ENCODE measurements at places on chromosomes 5 and 9.

DNA sequence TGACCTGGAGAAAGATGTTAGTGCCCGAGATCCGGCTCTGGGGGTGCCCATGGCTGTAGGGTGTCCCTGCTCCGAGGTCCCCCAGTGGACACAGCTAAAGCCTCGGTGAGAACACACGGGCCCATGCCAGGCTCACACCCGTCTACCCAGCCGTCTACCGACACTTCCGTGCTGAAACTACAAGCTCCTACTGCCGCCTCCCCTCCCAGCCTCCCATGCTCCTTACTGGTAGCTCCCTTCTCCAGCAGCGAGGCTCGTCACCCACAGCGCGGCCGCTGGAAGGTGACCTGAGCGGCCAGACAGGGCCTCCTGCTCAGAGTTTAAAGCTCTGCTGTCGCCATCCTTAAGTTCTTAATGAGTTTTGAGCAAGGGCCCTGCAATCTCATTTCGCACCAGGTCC is 33.2 kb upstream of the CLPTM1L start:
- DNase-seq, result no peak

DNA sequence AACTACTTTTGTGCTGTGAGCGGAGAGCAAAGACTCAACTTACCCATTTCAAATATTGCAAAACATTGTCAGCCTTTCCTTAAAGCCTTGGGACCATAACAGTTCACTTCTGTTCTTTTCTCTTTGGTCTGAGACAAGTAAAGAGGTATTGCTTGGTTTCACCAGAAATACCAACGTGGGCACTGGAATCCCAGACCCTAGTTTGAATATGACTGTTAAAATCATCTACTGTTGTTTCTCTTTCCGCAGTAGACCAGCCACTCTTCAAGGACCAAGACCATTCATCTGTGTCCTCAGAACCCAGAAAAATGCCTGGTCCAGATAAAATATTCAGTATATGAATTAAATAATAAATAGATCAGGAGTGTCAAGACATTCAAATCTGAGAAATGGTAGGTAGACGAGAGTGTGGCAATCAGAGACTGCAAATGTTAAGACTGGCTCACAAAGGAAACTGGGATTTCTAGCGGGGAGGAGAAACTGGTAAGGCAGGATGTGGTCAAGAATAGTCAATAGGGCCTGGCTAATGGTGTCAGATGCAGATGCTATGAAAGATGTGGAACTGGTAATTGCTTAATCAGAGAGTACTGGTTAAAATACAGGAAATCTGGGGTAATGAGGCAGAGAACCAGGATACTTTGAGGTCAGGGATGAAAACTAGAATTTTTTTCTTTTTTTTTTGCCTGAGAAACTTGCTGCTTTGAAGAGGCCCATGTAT is 82.1 kb upstream of the IL33 start:
- no peak for DNase-seq

GRCh38 chr9:109989296-109989695 is 209.3 kb downstream of the PALM2AKAP2 start:
- DNase-seq, result no peak

- DNase-seq, result no peak
These were observed 2.5 kb upstream of the LMX1B start for GRCh38 chr9:126611193-126611591.

GRCh38 chr5:96743065-96743768 is 64.5 kb downstream of the ERAP1 start:
- DNase-seq, result no peak

- DNase-seq, result no peak
These were observed 29.0 kb upstream of the CDH18 start for GRCh38 chr5:20017021-20017420.

DNA sequence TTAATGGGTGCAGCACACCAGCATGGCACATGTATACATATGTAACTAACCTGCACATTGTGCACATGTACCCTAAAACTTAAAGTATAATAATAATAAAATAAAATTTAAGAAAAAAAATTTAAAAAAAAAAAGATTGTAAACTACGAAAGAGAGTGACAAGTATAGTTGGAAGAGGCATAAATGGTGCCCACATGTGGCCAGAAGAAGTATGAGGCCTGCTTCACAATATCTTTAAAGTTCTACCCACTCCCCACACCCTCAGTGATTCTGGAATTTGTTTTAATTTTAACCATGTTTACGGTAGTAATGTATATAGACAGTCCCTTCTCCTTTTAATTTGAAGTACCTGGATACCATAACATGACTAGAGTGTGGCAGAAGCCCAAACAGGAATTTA is 172.7 kb downstream of the CHSY3 start:
- DNase-seq, result no peak

GRCh38 chr5:130323804-130324454 is 419.7 kb downstream of the CHSY3 start:
- DNase-seq, result no peak
